ENCODE measurements at places on chromosomes 12 and 14.

- no peak for DNase-seq
Observed at GRCh38 chr14:105294142-105294597, 6.6 kb downstream of the BRF1 start.

DNA sequence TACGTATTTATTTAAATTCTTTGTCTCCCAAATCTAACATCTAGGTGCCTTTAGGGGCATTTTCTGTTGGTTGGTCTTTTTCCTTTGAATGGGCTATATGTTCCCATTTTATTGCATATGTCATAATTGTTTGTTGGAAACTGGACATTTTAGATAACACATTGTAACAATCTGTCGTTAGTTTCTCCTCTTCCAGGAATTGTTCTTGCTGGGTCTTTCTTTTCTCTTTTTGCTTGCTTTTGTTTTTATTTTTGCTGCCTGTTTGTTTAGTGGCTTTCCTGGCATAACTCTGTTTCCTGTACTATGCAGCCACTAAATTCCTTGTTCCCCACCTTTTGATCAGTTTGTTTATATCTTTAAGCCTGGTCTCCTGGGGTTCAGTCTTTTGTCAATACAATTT lies 244.3 kb upstream of the RTL1 start:
- DNase-seq: no peak

DNA sequence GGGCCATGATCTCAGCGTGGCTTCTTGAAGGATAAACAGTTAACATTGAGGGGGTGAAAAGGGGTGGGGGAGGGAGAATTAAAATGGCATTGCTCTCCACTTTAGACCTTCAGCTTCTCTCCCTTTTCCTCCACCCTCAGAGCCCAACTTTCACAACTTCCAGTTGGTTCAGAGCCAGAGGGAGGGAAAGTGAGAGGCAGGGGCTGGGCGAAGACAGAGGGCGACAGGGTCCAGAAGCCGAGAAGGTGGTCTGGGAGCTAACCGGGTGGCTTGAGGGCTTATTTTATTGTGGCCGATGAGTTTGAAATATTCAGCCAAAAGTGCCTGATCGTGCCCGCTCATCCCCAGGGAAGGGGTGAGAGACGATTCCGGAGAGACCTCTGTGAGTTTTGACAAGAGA lies 4.1 kb downstream of the BMP4 start:
- DNase-seq: no peak

GRCh38 chr12:70463997-70464396 lies 97.9 kb downstream of the KCNMB4 start:
- no peak for DNase-seq

- no peak for DNase-seq
Observed at GRCh38 chr12:12221560-12221959, 45.3 kb downstream of the LRP6 start.

- peak; percentile 33 for DNase-seq
Observed at GRCh38 chr12:46267825-46268582, 839 bp downstream of the SLC38A1 start.

GRCh38 chr12:117680312-117680711 lies 288.5 kb downstream of the KSR2 start:
- DNase-seq: no peak

DNA sequence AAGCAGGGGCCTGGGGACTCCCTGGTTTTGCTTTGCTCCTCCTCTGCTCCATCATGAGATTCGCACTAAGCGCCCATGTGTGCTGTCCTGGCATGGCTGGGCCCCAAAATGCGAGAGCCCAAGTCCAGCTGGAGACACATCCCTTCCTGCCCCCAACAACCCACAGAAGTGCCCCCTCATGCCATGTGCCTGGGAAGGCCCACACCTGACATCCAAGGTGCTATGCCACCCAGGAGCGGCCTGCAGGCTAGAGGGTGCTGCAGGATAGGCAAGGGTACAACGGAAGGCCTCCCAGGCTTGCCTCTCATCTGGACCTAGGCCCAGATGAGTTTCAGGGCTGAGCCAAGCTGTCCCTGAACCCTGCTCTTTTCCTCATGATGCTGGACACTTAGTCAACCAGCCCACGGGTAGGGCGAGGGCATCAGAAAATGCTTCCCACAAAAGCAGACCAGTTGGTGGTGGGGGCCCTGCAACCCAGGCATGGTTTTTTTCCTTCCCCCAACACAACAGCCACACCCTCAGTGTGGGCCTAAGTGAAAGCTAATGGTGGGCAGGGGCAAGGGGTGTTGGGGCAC lies 13.2 kb upstream of the KRT80 start:
- no peak for DNase-seq

- no peak for DNase-seq
Observed at GRCh38 chr14:37422748-37423147, 172.3 kb downstream of the FOXA1 start.

GRCh38 chr12:106711316-106711715 lies 63.2 kb upstream of the RIC8B start:
- DNase-seq: no peak

DNA sequence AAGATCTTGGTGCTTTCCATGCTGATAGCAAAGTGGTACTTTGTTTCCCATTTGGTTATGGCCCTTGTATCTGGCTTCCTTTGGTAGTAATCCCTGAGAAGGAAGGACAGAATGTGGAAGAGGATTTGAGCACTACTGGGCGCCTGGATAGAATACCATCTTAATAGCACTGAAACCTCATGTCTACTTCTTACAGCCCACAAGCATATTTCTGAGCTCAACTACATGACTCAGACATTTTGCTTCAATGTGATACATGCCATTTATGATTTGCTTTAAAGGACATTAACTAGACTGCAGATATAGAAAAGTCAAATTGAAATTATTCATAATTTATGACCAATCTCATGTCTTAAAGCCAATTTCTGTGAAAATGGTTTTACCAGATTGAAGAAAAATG lies 80.4 kb downstream of the LIN7A start:
- no peak for DNase-seq

DNA sequence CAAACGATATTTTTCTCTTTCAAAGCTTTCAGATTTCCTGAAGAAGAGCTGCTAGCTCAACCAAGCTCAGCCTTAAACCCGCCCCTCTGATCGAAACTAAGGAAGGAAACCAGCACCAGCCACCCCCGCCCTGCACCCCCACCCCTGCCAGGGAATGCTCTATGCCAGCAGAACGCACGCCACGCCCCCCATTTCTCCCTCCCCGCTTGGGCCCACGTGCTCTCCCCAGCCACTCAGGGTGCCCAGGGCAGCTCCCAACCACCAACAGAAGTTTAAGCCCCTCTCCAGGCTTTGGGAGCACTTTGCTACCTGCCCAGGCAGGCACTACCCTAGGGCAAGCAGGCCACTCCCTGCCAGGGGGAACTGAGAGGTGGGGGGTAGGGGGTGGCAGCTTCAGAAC lies 18.8 kb upstream of the KRT78 start:
- peak; percentile 14 for DNase-seq

DNA sequence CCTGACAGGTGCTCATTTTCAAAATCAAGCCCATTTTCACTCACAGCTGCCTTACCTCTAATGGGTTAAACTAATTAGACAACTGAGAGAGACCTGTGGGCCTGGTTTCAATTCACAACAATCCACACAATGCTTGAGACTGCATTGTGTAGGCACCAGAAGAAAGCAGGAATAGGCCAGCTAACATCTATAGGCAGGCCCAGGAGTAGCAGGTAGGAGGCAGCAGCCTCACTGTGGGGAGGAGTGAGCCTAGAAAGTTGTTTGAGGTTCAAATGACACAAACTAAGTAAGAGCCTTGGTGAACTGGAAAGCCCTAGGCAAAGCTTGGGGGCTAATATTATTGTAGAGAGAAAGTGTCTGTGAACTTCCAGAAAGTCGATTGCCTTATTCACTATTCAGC lies 289.5 kb upstream of the CCDC196 start:
- DNase-seq: no peak

- no peak for DNase-seq
Observed at GRCh38 chr14:63026491-63026890, 18.8 kb downstream of the KCNH5 start.

- DNase-seq: no peak
Observed at GRCh38 chr14:56514663-56515371, 64.8 kb upstream of the TMEM260 start.

GRCh38 chr12:30100741-30101140 lies 317.0 kb upstream of the TMTC1 start:
- no peak for DNase-seq

DNA sequence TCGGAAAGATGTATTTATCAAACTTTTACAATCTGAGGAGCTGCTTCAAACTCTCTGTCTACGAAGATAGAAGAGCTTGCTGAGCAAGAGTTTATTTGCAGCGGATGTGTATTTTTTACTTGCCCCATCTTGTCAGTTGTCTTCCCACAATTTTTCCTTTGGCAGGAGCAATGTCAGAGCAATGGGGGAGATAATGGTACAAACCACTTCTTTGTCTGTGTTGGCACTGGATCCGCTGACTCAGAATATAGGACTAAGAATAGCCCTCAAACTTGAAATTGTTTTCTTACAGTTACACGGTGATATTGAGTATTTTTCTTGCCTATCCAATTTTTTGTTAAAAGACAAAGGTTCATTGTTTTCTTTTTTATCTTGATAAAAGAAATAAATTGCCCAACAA lies 27.6 kb downstream of the HELB start:
- no peak for DNase-seq

GRCh38 chr12:96912261-96912660 lies 5.2 kb downstream of the NEDD1 start:
- DNase-seq: no peak

GRCh38 chr12:49404956-49405355 lies 37.7 kb downstream of the SPATS2 start:
- DNase-seq: no peak

GRCh38 chr14:74573421-74574089 lies 38.5 kb downstream of the LTBP2 start:
- no peak for DNase-seq

DNA sequence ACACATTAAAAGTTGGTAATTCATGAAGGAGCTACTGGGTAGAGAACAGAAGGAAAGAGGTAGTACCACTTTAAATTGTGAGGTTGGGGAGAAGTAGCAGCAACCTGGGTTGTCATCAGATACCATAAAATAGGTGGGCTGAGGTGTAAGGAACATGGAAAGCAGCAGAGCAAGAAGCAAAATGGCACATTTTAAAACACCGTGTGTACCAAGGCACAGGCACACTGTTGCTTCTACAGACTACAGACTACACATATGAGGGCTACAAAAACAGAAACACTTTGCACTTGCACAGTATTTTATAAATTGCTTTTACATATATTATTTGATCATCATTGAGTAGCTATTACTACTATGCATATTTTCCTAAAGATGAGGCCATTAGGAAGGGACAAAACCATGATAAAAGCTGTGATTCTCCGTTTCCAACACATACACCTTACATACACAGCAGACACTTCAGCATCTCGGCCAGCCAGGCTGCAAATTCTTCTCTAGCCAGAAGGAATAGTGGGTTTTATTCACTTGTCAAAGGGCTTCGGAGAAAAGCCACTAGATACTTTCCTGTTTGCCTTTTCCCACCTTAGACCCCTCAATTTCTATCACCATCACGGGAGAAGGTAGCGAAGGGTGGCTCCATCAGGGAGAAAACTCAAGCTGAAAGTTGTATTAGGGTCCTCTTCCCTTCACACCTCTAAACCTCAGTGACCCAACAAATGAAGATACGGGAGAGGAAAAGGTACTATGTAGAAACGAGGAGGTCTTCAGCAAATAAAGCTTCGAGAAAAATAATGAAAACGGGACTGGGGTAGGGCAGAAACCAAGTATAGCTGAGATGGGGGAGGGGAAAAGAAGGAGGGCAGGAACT lies 1.6 kb downstream of the PYM1 start:
- DNase-seq: no peak

- DNase-seq: no peak
Observed at GRCh38 chr12:2494486-2495192, 300.1 kb upstream of the FKBP4 start.

- peak; percentile 49 for DNase-seq
Observed at GRCh38 chr14:52131640-52132320, 62.9 kb upstream of the NID2 start.

DNA sequence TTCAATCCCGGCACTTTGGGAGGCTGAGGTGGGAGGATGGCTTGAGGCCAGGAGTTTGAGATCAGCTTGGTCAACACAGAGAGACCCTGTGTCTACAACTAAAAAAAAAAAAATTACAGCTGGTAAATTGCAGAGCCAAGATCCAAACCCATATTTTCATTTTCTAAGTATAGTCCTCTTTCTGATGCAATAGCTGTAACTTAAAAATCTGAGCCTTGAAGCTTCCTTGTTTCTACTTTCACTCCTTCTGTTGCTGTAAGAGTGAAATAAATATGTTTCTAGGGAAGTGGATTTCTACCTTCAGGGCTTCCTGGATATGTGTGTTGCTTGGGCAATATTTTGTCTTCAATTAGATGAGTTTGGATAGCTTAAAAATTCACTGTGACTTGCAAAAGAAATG lies 42.0 kb upstream of the PRICKLE1 start:
- DNase-seq: no peak

DNA sequence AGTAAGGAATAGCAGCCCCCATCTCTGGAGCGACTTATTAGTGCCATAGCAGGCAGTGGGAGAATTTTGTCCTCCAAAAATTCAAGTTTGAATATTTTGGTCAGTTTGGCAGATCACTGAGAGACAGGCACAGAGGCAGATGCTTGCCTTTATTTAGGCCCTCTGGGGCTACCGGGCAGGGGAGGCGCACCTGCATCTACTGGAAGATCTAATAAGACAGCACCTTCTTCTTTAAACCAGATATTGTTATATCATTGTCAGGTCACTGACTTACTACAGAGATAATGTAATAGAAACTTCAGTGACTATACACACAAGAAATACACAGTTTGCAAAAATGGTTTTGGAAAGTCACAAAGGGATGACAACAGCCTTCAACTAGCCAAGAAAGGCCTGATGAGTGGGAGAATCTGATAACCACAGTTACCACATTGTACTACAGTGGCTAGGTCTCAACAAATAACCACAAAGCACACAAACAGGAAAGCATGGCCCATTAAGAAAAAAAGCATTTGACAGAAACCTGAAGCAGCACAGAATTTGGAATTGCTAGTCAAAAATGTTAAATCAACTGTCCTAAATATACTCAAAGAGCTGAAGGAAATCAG lies 56.8 kb downstream of the CDK17 start:
- DNase-seq: peak; percentile 7

- DNase-seq: no peak
Observed at GRCh38 chr14:59704054-59704645, 127.5 kb upstream of the CCDC175 start.

GRCh38 chr12:77324416-77324762 lies 259.0 kb upstream of the E2F7 start:
- no peak for DNase-seq

GRCh38 chr14:95564060-95564459 lies 29.2 kb downstream of the GLRX5 start:
- no peak for DNase-seq

DNA sequence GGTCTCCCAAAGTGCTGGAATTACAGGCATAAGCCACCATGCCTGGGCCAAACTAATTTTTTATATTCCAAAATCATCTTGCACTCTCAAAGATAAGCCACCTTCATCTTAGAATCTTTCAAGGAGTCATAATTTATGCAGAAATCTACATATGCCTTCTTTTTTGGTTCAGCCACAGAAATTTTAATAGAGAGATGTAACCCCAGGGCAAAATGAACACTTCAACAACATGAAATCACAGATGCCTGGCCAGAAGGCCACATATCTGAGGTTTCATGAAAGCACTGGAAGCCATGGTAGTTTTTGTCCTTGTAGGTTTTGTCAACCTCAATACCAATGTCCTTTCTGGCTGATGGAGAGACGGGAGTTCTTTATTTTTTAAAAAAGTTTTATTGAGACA lies 9.8 kb downstream of the SUPT16H start:
- DNase-seq: no peak

Measured in activated T-cell treated with anti-CD3 and anti-CD28 coated beads for 24 hours (primary cell).